Neural crest cell (in vitro differentiated cells): ENCODE measurements at places on chromosomes 6 and 20.

DNA sequence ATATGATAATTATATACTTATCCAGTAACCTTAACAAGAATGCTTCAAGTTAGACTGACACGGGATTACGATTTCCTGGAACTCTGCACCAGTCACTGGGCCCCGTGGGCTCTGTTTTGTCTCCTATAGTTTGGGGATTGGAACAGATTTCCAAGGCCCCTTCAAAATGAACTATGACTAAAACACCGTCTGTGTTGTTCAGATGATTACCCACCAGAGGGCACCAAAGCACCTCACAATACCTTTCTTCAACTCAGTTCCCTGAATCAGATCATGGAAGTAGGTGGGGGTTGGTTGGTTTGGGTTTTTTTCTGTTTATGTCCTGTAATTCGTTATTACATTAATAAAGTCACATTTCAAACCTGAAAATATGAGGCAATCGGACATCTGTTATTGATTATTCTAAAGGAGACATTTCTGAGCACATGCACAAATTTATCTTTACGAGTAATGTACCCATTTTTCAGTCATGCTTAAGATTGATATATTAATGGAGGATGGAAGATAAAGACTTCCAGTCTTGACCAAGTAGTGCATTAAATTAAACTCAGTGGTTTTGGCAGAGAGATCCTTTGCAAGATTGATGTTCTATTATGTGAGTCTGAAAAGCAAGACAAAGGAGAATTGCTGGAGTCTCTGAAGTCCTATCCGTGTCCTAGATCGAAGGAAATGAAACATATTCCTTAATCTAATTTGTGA is 112.0 kb upstream of the COL21A1 start:
- DNase-seq: peak; percentile 68

DNA sequence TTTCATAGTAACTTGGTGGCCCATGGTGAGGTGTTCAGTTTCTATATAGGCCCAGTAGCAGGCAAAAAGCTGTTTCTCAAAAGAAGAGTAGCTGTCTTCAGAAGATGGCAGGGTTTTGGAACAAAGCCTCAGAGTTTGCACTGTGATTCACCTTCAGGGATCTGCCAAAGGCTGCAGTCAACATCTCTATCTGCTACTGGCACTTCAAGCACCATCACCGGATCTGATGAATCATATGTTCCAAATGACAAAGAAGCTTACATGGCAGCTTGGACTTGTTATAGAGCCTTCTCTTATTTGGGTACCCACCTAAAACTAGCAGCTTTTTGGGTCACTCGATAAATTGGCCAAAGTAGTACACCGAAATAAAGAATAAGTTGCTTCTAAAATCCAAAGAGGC is 39.5 kb downstream of the PKIB start:
- no peak for DNase-seq

- DNase-seq: peak; percentile 65
Measured at GRCh38 chr20:52083627-52084232, 107.8 kb downstream of the ZFP64 start.

DNA sequence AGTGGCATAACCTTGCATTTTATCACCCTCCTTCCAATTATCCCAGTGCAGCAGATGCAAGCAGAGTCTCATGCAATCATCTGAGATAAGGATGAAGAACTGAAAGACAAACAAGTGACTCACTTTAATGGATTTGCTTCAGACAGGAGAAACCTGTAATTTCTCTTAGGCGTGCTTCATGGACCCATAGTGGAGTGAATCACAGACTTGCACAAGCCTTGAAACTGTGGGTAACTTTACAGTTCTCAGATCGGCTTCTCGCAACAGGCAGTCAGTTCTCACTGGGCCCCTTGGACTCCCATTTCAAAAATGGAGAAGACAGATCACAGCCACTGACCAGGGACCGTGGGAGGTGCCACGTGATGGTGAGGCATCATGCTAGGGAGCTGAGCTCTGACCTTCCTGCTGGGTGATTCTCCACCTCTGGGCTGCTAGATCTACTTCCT is at the start of gene ADGRF4:
Gene ADGRF4, plus strand, starts transcription at position 239 of the 446 bp plus-strand sequence. CDS start 8,666 bp downstream, outside the sequence.
- DNase-seq: no peak

- DNase-seq: no peak
Measured at GRCh38 chr6:84371681-84372080, 144.2 kb upstream of the CEP162 start.

GRCh38 chr6:123810214-123810613 is 6.5 kb downstream of the NKAIN2 start:
- DNase-seq: no peak

- DNase-seq: no peak
Measured at GRCh38 chr6:156311291-156311690, 465.9 kb upstream of the ARID1B start.

- DNase-seq: no peak
Measured at GRCh38 chr20:24977336-24977735, 15.2 kb downstream of the APMAP start.

- DNase-seq: no peak
Measured at GRCh38 chr6:158631678-158632537, 12.6 kb downstream of the DYNLT1 start.

GRCh38 chr6:1615151-1615852 is 5.6 kb downstream of the FOXC1 start:
- no peak for DNase-seq

- no peak for DNase-seq
Measured at GRCh38 chr6:128827675-128828464, 55.1 kb upstream of the LAMA2 start.

GRCh38 chr20:31517373-31517772 is 3.1 kb downstream of the HM13 start:
- peak; percentile 23 for DNase-seq
